NCI-H2227 treated with DMSO at 0.1 percent for 48 hours (cell line): ENCODE measurements at places on chromosomes 2 and 18.

DNA sequence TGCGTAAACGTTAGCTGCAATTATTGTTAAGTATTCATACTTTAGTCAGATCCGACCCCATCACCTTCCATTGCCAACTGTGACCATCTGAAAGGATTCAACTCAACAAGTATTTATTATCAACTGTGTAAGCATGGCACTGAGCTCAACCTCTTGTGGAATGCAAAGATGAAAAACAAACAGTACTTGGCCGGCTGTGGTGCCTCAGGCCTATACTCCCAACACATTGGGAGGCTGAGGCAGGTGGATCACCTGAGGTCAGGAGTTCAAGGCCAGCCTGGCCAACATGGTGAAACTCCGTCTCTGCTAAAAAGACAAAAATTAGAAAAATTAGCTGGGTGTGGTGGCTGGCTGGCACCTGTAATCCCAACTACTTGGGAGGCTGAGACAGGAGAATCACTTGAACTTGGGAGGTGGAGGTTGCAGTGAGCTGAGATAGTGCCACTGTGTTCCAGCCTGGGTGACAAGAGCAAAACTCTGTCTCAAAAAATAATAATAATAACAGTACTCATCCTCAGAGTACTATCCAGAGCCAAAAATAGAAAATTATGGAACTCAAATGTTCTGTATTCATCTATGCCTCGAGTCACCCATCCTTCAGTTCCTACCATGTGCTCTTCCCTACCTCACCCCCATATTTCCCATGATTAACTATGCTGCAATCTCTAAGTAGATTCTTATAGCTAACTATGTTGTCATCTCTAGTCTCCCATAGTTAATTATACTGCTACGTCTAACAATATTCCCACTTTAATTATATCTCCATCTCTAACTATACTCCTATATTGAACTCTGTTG is 8.6 kb upstream of the MREG start:
- no peak for DNase-seq

- DNase-seq: peak; percentile 60
These were observed 17.7 kb upstream of the NFE2L2 start for GRCh38 chr2:177282181-177282641.

DNA sequence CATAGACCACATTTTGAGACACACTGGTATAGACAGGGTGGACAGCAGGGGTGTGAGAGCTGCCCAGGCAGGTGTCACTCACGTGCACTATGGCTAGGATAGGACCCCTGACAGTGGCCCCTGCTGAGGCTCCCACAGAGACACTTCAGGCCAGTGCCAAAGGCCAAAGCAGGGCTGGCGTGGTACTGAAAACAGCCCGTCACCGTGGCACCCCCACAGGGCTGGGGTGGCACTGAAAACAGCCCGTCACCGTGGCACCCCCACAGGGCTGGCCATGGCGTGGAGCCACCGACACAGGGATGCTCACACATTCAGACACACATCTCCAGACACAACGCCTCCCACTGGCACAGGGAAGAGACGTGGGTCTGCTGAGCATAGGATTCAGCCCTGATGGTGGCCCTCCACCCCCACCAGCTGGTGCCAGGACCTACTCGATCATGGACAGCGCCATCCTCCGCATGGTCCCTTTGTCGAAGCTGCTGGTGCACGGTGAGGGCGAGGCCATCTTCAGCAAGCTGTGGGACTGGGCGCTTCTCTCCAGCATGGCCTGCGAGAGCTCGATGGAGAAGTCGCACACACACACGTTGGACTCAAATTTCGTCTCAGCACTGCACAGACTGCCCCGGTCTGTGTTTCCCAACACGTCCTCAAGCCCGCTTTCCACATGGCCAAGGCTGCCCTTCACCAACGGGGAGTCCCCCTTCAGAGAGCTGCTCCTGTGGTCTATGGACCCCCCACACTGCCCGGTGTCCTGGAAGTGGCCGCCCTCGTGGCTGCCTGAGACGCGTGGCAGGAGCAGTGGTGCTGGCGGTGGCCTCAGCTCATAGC is 34.1 kb downstream of the ANKMY1 start:
- DNase-seq: no peak

- no peak for DNase-seq
These were observed 20.0 kb downstream of the FOSL2 start for GRCh38 chr2:28412625-28413151.

- DNase-seq: no peak
These were observed 23.2 kb upstream of the EFEMP1 start for GRCh38 chr2:55946793-55947192.
